ENCODE measurements at places on chromosomes 1 and 21.

GRCh38 chr1:229757226-229757625 lies 131.2 kb downstream of the URB2 start:
- DNase-seq, result no peak

DNA sequence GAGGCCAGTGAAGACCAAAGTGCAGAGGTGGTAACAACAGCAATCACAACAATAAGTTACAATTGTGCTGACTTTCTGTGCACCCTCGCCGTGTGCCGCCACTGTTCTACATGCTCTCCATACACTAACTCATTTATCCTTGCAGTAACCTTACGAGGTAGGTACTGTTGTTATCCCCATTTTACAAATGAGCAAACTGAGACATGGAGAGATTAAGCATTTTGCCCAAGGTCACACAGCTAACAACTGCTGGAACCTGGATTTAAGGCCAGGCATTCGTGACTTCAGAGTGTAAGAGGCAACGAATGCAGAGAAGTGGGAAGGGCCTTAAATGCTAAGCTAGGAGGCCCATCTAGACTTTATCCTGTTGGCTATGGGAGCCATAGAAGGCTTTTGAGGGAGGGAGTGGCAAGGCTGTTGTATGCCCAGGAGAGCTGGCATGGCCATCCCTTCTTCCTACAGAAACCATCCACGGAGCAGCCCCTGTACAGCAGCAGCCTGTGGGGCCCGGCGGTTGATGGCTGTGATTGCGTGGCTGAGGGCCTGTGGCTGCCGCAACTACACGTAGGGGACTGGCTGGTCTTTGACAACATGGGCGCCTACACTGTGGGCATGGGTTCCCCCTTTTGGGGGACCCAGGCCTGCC lies 36.6 kb downstream of the AZIN2 start:
- DNase-seq, result no peak

DNA sequence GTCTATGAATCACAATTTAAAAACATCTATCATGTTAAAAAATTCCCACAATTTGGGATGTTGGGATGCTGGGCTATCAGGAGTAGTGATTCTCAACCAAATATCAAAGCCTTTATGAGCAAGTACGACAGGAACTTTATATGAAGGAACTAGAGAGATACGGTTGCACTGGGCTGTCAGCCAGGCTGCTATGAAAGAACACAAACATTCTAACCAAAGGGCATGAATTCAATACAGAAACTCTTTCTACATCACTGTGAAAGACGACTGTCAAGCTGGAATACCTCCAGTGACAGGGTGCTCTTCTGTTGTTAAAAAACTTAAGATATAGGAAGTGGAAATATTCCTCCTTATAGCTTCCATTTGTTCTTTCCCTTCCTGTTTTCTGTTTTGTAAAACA lies 9.8 kb downstream of the CACNA1E start:
- DNase-seq, result no peak

GRCh38 chr1:213201380-213202155 lies 150.5 kb downstream of the RPS6KC1 start:
- no peak for DNase-seq

DNA sequence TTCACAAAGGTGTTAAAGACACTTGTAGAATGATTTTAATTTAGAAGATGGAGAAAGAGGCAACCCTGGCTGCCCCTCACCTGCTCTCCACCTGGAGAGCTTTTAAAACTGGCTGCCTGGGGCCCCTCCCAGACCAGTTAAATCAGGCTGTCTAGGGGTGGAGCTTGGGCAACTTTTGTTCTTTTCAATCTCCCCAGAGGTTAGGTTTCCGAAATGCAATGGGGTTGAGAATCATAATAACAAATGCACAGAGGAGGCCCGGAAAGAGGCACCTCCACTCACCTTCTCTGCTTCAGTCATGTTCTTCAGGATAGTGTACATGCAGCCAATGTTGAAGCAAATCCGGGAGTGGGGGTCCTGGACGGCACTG lies 400 bp downstream of the NCF2 start:
- no peak for DNase-seq

GRCh38 chr1:216457356-216457755 lies 34.1 kb upstream of the USH2A start:
- no peak for DNase-seq
